ENCODE measurements at places on chromosomes 16 and 17.

DNA sequence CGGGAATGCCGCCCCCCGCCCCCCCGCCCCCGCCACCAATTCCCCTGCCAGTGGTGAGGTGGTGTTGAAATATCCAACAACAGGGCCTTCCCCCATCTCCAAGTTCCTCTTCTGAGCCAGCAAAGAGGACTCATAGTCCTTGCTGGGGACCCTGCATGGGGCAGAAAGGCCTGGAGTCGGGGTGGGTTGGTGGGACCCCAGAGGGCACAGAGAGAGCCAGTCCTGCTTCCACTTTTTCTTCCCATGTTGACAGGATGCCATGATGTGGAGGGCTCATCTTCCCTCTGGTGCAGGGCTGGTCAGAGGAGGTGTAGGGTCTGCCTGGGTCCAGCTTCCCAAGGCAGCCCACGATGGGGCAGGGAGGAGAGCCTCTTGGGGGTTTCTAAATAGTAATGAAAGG lies 49.0 kb upstream of the PIK3R6 start:
- DNase-seq, result no peak

DNA sequence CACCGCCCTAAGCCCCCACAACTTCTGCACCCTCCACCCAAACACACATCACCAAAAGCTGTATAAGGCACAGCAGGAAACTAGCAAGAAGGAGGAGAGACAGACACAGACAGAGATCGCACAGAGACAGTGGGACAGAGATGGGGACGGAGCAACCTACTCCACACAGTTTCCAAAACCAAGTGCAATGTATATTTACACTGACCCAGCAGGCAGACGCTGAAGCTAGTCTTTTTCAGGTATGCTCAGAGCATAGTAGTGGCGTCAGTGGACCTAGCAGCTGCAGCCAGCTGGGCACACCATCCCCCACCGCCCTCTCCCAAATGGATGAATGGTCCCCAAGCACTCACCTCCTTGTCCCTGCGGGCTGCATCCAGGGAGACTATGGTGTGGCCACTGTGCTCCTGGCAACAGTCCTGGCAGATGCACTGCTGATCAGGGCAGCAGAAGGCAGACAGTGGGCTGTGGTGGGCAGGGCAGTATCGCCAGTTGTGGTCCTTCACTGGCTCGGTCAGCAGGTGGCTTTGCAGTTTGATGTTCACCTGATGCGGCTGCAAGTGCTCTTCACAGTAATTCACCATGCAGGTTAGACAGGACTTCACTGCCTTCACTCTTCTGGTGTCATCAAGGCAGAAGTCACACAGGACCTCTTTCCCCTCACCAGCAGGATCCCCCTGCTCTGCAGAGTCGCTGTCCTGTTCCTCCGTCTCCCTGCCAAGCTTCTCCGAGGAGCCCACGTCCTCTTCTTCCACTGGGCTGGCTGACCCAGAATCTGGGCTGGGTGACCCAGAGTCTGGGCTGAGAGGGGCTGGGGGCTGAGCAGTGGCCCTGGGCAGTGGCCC lies 31.5 kb upstream of the FBXW10B start:
- DNase-seq, result no peak

DNA sequence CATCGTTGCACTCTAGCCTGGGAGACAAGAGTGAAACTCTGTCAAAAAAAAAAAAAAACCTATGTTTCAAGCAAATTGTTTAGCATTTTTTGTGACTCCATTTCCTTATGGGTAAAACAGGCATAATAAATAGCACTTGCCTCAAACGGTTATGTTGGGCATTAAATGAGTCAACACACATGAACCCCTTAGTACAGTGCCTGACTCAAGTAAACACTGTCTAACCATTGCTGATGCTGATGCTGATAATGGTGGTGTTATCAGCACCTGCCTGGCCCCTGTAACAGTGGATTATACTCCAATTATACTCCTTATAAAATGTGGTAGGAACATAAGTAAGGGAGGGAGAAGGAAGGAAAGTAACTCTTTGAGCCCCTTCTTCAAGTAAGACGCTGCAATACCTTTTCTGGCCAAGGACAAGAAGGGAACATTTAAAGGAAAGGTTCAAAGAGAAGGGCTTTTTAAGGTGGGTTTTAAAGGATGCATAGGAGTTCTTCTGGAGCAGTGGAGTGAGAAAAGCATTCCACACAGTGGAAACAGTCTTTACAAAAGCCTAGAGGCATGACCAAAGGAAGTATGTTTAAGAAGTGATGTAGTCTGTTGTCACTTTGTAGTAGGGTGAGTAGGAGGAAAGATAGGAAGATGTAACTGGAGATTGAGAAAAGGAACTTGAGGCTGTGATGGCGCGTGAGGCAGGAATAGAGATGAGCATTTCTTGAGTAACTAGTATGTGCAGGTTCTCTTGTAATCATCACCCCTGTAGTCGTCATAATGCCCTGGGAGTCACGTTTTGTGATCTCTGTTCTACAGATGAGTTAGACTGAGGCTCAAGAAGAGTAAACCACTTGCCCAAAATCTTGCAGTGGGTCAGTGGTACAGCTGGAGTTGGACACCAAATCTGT lies 4.3 kb downstream of the SCNN1B start:
- DNase-seq, result no peak

DNA sequence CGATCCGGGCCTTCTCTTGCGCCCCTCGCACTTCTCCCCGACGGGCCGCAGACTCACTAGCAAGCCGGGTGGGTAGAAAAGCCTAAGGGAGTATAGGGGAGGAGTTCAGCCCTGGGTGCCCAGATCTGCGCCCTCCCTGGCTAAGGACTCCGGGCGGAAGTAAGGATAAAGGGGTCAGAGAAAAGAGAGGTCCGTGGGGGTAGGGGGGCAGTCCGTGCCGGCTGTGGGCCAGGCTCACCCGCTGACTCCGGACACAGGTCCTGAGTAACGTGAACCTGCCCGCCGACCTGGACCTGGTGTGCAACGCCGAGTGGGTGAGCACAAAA lies 1.8 kb downstream of the NAGS start:
- DNase-seq, result no peak

DNA sequence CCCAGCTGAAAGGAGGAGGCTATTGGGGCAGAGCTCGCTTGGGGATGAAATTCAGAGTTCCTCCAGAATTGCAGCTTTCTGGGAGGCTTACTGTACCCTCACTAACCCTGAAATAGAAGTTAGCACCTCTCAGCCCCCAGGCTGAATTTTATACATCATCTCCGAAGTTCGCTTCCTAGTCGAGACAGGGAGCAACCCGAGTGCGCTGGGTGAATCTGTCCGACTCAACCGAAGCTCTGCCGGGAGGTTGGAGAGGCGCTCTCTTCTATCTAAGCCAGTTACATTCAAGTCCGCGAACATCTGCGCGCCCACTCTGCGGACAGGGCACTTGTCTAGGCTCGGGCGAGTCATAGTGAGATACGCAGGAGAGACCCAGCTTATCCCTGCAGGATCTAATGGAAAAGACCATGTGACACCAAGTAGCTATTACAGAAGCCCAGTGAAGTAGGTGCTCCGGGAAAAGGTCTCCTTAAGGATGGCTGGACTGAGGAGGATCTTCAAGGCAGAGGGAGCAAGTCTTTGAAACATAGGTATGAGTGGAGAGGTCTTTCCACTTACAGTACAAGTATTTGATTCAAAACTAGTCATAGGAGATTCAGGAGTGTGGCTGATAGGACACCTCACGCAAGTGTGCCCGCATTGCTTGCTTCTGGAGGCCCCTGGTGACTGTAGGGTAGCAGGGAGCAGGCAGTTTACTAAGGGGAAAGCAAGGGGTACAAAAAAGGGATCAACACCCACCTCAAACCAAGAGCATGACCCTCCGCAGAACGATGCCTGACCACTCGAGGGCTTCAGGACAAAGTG lies 646 bp upstream of the HES7 start:
- no peak for DNase-seq

- no peak for DNase-seq
Observed at GRCh38 chr16:11833951-11834695, 17.2 kb downstream of the RSL1D1 start.

Data from GM04503 (cell line).